Motor neuron (in vitro differentiated cells): ENCODE measurements at places on chromosomes 3 and 15. TPM values are rescaled to one million over a fixed set of nuclear protein-coding genes. Genes with fewer than 3 reads are reported as not detected.

Gene RASL12
- total RNA-seq = 0.25 TPM in 1 of 2 replicates, not detected in the other

Gene TMEM45A
- 0.15 and 0.94 TPM in 2 replicates for total RNA-seq

Gene RAB6B
- 3.0 and 4.5 TPM in 2 replicates for total RNA-seq

- ATAC-seq = peak; percentile 69
These were observed 24.9 kb downstream of the ABTB1 start for GRCh38 chr3:127697551-127698240.

DNA sequence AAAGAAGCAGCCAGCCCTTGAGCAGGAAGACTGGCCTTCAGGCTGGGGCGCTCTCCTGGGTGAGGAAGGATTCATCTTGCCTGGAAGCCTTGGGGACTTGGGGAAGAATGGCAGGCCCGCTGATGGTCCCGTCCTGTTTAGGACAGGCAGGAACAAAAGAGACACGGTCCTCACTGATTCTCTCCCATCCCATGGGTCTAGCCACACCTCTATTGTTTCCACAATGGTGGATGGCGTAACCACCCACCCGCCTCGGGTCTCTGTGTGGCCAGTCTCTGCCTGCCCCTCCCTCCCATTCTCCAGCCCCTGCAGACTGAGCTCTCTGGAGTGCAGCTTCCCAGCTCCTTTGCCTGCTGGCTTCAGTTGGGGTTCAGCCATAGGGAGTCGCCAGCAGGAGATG is 284.3 kb downstream of the UACA start:
- ATAC-seq = no peak

DNA sequence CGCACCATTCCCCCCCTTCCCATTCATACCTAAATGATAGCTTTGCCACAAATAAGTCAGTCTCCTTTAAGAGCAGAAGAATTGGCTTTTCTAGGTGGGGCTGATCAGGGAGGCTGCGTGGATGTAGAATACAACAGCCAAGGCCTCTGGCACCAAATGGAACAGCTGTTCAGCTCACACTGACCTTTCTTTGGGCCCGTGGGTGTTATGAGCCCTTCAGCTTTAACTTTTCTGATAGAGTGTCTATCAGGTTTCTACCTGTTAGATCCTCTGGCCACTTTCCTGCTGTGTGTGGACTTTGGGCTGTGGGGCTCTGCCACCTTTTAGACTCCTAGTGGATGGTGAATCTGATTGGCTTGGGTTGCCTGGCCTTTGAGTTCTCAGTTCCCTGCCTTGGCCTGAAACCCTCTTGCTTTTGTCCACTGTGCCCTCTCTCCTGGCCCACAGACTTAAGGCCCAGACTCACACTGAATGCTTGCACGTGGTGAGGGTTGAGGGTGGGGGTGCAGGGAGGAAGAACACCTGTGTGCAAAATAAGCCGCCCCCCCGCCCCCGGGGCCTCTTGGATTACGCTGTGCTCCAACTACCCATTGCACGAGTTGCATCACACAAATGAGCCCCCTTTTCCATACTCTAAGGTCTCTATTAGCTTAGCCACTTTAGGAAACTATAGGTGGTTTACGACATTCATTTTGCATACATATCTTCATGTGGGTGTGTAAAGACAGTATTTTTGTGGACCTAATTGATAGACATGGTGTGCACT is 1.3 kb upstream of the RFX7 start:
- peak; percentile 14 for ATAC-seq

DNA sequence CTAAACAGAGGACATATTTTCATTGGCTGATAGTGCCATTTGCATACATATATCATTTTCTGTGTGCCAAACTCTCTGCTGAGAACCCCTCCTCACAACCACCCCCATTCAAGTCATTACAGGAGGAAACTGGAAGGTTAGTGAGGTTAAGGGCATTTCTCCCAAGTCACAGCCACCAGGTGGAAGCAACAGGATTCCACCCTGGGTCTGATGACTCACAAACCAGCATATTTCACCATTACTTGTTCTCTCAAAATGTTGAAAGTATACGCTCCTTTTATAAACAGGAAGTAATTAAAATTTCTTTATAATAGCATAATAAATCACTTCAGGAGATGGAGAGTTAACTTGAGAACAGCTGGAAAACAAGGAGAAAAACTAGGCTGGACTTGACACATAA is 398.6 kb upstream of the WNT5A start:
- ATAC-seq = peak; percentile 37
